ENCODE measurements at places on chromosomes 3 and 15.

DNA sequence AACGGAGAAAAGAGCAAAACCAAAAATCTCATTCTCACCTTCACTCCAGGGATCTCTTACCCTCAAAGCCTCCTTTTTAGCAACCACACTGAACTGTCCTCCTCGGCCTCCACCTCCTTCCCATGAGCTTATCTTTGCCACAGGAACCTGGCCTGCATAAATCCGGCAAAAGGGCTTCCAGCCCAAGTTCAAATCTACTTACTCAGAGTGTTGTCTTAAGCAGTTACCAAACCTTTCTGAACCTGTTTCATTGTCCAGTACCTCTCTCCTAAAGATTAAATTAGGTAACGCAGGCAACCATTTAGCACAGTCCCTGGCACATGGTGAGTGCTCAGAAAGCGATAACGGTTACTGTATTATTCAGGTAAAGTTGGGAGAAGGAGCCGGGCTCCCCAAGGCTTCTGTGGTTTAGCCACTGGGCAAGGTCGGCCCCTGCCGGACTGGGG, 777 bp downstream of the CIB1 start:
- no peak for DNase-seq

DNA sequence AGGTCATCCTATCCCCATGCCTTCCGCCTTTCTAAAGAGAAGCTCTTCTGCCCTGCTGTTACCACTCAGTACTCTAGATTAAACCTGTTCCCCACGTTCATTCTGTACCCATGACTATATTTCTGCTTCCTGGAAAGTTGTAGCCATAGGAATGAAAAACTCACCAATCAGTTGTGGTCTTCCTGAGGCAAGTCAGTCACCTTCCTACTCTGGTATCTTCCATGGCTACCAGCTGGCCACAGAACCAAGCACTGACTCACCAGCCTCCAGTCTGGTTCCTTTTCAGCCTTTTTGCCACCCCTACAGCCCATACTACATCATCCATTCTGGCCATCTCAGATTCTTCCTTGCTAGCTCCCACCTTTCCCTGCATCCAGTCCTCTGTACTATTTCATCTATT, 46.4 kb downstream of the TMEM44 start:
- DNase-seq, result no peak

GRCh38 chr3:149555927-149556326, 81.4 kb downstream of the TM4SF4 start:
- DNase-seq, result no peak

DNA sequence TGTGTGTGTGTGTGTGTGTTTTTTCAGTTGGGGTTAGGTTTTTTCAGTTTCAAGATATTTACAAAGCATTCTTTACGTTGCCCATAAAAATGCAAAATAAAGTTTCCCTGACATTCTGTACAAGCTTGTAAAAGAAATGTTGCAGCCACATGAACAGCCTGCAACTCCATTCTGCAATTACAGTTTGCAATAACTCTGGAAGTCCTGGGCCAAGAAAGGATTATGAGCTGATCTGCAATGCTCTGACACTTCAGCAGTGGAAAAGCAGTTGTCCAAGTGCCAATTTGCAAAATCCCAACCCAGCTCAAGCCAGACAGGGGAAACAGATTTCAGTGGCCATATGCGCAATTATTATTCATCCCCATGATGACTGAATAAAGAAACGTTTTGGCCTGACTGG, 322.1 kb downstream of the MEX3B start:
- DNase-seq, result no peak

DNA sequence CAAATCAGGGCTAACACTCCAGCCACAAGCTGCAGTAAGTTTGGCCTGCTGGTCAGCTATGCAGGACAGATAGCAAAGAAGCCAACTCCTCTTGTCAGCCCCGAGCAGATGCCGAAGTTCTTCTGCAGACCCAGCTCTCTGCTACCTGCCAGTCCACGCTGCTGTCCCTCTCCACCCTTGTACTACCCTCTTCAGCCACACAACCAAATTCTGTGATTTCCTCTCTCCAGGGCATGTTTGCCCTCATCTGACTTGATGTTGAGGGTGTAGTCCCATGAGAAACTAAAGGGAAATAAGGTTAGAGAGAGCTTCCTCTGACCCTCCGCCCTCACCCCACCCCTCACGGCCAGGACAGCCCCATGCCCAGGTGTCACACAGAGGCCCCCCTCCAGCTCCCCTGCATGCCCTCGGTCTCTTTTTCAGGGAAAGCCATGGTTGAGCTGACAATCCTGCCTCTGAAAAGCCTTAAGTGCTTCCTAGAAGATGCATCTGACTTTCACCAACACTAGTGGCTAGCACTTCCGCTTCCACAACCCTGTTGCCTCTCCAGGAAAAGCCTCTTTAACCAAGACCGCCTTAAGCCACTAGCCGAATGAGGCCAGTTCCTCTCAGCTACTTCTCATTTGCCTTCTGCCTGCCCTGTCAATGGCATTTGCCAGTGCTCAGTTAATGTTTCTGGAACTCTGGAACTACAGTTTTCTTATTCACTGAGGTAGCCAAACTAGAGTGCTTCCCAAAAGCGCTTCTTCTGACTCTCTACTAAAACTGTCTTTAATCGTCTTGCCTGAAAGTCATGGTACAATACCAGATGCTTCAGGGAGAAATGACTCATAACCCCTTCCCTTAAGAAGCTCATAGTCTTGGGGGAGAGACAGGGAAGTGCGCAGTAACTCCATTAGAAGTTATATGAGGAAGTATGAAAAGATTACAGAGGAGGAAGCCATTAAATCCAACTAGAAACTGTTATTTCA, 300.4 kb upstream of the STT3B start:
- DNase-seq, result no peak

GRCh38 chr15:92101708-92102394, 248.3 kb downstream of the SLCO3A1 start:
- DNase-seq, result no peak

GRCh38 chr15:31360843-31361763, 34.5 kb downstream of the KLF13 start:
- peak; percentile 89 for DNase-seq

GRCh38 chr3:113147681-113148261, 63.6 kb upstream of the BOC start:
- DNase-seq, result no peak

DNA sequence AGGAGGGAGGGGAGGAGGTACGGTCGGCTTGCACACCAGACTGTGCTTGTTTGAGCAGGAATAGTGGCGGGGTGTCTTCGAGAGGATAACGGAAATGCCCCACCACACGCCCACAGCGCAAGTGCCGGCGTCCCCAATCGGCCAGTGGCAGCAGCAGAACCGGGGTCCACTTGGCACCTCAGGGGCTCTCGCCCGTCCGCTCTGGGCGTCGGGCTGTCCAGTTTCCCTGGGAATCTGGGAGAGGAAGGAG, 53.7 kb downstream of the CCDC54 start:
- peak; percentile 53 for DNase-seq

DNA sequence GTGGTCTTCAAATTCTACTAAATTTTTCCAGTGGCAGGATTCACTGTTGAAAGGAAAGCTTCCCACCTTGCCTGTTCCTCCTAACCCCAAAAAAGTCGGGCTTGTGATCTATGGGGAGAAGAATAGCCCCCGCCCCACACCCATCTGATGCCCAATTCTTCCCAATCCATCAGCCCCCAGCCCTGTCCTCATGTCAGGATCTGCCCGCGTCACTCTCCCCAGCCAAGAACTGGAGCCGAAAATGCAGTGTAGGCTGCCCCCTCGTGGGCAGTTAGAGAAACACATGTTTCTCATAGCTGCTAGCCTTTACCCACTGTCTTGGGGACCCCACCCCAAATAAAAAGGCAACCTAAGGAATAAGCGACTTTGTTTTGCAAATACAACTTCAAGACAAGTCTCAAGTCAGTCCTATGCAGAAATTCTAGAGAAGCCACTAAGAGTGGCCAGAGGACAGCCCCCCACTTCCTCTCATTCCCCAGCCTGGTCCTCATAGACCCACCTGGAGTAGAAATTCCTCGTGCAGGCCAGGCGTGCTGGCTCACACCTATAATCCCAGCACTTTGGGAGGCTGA, 13.0 kb upstream of the CSK start:
- DNase-seq, result peak; percentile 71

GRCh38 chr15:67043939-67044771, 21.2 kb upstream of the SMAD3 start:
- no peak for DNase-seq

- no peak for DNase-seq
Measured at GRCh38 chr3:42753757-42754156, 19.3 kb downstream of the CCDC13 start.

DNA sequence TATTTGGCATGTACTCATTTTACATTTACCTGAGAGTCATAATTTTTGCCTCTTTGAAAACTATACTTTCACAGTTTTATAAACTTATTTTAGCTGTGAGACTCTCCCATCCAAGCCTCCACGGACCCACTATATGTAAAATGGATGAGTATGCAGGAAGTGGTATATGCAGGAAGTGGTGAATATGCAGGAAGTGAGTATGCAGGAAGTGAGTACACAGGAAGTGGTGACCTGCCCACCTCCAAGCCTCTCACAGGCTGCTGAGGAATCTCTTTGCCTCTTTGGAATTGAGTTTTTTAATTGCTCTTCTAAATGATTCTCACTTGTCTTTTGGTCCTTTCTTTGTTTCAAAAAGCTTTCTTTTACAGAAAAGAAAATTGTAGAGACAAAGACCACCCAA, 85.2 kb downstream of the KBTBD8 start:
- DNase-seq, result peak; percentile 15

- DNase-seq, result no peak
Measured at GRCh38 chr3:126353694-126354321, 3.4 kb downstream of the KLF15 start.

DNA sequence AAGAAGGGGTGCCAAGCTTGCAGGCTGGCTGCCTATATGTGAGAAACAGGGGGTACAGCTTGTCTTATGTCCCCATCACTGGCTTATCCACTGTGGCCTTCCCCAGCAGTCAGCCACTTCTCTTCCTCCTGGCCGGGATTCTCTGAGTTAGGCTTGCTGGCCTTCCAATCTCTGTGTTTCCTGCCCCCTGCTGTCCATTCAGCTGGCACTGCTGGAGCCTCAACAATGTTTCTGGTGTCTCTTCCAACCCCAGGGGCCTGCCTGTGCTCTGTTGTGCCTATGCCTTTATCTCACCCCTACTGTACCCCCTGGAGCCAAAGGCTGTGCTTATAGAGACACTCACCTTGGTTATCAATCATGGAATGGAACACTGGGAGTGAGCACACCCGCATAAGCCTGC, 36.5 kb downstream of the ANAPC13 start:
- no peak for DNase-seq

- no peak for DNase-seq
Measured at GRCh38 chr3:172524611-172525010, 1.4 kb upstream of the TNFSF10 start.

GRCh38 chr3:50140990-50141389, 14.1 kb upstream of the SEMA3F start:
- no peak for DNase-seq
